Ovary (tissue), 10 donors: ENCODE measurements at places on chromosomes 13 and 19.

DNA sequence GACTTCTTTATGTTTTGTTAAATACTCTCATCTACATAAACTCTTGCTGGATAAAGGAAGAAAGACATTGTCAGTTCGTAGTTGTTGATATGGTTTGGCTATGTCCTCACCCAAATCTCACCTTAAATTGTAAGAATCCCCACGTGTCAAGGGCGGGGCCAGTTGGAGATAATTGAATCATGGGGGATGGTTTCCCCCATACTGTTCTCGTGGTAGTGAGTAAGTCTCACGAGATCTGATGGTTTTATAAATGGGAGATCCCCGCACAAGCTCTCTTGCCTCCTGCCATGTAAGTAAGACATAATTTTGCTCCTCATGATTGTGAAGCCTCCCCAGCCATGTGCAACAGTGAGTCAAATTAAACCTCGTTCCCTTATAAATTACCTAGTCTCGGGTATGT is 3.6 kb downstream of the ADGRE1 start:
- DNase-seq: no peak

DNA sequence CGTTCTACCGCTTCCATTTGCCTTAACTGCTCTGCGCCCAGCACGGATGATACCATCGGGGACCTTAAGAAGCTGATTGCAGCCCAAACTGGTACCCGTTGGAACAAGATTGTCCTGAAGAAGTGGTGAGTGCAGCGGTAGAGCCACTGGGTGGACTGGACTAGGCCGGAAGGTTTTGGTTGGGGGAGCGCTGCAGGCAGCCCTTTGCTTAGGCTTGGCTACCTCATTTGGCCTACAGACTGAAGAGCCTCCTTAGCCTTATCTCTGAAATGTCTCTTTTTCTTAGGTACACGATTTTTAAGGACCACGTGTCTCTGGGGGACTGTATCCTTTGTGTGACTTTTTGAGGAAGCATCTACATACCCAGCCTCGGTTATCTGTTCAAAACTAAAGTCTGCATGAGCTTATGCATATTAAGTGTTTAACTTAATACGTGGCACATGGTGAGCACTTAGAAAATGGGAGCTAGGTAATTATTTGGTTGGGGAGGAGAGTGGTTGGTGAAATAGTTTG is 889 bp downstream of the UBL5 start:
- no peak for DNase-seq

- DNase-seq: no peak
Observed at GRCh38 chr19:45446295-45446694, 21.5 kb upstream of the FOSB start.

DNA sequence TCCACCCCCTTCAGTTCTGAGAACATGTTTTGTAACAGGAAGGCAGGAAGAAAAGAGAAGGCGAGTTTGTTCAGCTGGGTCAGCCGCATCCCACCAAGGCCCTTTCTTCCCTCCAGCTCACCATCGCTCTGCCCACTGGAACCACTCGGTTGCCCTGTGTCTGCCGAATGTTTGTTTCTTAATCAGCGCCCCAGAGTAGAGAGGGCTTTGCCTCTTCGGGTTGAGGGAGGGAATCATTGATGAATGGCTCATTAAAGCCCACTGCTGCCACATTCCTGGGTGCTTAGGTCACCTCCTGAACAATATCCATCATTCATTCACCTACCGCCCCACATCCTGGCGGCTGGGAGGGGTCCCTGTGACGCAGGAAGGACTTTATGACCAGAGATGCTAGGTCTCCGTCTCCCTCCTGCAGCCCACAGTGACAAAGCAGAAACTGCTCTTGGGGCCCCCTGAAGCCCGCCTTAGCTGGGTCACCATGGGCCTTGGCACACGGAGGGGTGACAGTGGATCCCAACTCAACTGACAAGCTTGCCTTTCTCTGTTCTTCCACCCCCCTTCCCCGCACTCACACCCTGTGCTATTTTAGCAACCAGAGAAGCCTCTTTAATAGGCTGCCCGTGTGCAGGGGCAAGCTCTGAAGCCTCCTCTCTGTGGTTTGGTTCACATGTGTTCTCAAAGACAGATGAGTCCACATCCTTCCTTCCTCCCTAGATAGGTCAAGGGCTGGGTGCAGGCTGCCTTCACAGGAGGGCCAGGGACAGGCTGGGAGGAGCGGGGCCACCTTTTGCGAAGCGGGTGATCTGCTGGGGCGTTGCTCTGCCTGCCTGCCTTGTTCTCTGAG is 46.2 kb downstream of the ACTN4 start:
- no peak for DNase-seq

GRCh38 chr19:6752256-6753177 is 13.0 kb downstream of the TRIP10 start:
- DNase-seq: peak; percentile 52

DNA sequence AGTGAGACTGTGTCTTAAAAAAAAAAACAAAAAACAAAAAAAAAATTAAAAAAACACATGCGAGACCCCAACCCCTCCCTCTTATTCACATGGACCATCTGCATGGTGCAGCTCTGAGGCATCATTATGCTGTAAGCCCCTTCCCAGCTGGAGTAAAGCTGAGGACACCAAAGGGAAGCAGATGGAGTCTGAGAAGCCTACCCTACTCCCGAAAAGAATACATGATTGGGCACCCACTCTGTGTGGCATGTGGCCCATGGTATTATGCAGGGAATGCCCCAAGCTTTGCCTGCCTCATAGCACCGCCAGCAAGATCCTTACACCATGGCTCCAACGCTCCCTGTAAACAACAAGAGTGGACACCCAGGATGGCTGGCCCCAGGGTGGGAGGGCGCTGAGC is 4.7 kb downstream of the PTH2 start:
- no peak for DNase-seq

DNA sequence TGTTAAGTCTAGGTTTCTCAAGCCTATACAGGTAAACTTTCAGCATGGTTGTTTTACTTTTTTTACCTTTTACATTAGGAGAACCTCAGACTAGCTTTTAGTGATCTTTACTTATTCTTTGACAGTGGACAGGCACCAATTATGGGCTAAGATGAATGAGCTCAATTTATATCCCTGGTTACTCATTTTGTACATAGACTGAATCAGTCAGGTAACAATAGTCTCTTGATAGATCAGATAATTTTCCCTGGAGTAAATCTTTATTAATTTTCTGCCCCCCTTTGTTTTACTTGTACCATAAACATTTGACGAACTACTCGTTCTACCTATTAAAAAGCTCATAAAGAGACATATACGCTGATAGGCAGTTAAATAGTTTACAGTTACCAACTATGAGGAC is 22.8 kb downstream of the SPART start:
- DNase-seq: no peak

DNA sequence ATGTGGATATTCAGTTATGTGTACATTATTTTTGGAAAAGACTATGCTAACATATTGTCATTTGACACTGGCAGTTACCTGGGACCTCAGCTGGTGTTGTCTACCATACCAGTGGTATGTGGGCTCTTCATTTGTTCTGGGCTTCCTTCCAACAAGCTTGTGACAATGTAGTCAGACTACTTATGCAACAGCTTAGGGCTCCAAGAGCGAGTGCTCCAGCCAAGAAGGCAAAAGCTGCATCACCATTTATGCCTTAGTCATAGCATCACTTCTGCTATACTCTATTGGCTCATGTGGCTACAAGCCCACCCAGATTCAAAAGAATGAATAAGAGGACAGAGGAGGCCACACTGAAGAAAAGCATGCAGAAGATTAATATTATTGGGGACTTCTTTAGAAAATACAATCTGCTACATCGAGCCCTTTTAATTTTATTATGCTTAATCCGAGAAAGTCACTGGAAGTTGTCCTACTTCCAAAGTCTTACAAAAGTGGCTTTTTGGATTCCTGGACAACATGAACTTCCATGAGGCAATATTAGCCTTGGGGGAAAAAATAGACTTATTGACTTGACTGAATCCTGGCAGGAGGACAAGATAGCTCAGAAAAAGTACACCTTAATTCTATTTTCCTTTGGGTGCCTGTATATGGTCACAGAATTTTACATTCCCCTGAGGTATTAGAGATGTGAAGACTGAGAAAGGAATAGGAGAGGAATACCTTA is 529.4 kb upstream of the HTR2A start:
- no peak for DNase-seq

- no peak for DNase-seq
Observed at GRCh38 chr13:111275995-111276618, 44.3 kb upstream of the TEX29 start.

DNA sequence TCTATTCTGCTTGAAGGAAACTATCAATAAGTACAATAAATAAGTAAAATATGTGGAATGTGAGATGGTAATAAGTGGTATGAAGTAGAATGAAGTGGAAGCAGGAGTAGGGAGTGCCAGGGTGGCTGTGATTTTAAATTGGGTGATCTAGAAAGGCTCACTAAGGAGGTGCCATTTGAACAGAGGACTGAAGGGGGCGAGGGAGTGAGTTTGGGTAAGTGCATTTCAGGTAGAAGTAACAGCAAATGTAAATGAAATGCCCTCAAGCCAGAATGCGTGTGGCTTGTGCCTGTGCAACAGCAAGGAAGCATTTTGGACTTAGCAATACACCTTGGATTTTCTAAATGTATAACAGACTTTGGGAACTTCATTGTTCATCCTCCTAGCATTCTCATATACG is 77.1 kb downstream of the CCNA1 start:
- no peak for DNase-seq

DNA sequence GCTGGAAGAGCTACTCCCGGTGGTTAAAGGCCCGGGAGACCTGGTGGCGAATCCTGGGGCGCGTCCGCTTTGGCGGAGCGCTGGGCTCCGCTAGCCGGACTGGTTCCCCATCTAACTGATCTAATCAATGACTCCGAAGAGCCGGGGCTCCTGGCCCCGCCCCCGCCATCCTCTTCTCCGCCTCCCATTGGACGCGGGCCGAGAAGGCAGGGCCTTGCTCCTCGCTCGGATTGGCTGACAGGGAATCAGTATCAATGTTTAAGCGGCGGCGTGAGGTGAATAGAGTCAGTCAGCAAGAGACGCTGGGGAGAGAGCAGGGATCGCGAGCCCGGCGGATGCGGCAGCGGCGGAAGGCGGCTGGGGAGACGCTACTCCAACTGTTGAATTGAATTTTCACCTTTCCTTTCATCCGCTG is 1.7 kb upstream of the PCDH17 start:
- peak; percentile 41 for DNase-seq
